Activated CD4-positive, alpha-beta T cell treated with anti-CD3 and anti-CD28 coated beads for 4 hours (primary cell): ENCODE measurements at places on chromosomes 5 and 9.

DNA sequence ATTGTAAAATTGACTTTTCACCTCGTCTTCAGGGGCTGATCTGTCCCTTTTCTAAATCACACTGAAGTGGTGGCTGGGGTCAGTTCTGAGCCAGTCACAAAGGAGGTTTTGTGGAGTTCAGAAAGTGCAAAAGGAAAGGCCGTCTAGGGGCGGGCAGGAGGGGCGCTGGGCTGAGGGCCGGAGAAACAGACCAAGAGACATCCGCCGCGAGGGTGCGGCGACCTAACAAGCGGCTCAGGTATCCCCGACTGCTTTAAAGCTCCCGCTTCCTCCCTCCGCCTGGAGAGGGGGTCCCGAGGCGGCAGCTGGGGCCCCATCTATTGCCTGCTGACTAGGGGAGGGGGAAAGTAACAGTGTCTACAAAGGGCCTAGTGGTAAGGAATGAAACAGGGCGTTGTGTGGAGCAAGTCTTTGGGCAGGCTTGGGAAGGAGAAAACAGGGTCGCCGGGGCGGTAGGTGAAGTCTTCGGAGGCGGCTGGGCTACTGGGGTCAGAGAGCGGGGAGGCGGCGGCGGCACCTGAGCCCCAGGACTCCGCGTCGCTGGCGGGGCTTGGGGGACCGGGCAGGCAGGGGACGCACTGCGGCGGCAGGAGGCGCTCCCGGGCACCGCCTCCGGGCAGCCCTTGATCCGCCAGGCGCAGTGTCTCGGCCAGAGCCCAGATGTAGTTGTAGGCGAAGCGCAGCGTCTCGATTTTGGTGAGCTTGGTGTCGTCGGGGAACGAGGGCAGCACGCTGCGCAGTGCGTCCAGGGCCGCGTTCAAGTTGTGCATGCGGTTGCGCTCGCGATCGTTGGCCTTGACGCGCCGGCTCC, 950 bp downstream of the NEUROG1 start:
- no peak for DNase-seq

DNA sequence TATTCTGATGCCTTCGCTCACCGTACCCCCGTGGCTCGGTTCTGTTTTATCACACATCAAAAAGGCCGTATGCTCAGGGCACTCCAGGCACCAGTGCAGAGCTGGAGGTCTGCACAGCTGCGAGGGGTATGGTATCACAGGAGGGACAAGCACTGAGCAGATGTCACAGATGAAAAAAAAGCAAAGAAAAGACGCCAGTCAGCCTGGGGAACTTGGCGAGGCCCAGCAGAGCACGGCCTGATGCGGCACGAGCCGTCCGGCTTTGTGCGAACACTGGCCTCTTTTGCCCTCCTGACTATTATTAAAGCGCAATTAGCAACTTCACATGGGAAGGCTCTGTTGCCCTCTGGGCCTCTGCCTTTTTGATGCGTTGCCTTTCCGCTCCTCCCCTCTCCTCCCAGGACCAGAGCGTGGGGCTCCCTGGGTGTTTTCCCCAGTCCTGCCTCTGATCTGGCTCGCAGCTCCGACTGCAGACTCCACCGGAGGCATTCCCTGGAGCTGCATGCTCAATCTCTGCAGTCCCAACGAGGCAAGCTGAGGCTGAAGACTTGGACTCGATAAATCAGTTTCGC, 44.4 kb downstream of the AK8 start:
- no peak for DNase-seq

- DNase-seq, result no peak
These were observed 151.1 kb downstream of the ARL15 start for GRCh38 chr5:54159153-54159892.

DNA sequence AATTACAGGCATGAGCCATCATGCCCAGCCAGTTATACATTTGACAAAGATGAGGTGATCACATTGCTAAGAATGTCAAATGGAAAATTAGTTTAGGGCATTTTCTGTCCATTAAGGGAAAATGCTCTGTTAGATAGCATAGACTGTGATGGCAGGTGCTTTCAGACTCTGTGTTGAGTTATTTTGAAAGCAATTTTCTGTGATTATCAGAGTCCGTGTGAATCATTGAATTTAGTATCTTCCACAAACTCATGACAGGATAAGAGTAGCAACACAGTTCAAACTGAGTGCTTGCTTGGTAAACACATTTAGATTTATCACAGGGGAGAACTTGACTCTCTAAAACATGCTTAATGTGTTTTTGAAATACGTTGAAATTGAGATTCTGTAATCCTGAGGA, 69.0 kb downstream of the GAPVD1 start:
- DNase-seq, result no peak

DNA sequence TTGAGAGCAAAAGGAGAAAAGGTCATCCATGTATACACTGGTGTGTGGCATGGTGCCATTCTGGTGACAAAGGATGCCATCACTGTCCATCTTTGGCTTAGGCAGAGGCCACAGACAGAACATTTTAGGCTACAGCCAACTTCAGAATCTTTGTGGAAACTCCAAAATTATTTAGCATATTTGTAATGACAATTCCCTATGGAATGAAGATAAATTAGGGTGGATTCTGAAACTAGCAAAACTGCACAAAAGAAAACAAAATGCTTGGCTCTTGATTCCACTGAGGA, 92.5 kb downstream of the FBXW11 start:
- DNase-seq, result no peak

- no peak for DNase-seq
These were observed 220.0 kb downstream of the GABBR2 start for GRCh38 chr9:98488571-98489312.

DNA sequence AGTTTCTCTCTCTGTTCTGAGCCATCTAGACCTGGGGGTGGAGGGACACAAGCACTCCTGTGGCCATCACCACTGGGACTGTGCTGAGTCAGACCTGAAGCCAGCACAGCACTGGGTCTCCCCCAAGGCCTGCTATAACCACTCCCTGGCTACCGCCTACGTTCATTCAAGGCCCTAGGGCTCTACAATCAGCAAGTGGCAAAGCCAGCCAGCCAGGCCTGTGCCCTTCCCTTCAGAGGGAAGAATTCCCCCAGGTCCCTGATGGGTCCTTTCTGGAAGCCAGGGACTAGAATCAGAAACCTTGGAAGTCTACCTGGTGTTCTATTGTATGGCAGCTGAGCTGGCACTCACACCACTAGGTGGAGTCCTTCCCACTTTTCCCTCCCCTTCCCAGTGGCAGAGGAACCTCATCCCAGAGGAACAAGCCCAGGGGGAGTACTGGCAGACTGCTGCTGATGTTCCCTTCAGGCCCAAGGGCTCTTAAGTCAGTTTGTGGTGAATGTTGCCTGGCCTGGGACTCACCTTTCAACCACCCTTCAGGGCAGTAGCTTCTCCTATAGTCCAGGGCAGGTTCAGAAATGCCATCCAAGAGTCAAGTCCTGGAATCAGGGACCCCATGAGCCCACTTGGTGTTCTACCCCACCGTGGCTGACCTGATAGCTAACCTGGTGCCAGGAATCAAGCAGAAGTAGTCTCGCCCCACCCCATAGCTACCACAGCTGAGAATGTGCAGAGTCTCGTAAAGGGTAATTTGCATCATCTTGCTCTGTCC, 20.0 kb downstream of the JMY start:
- DNase-seq, result no peak

- no peak for DNase-seq
These were observed 1.8 kb downstream of the TCF7 start for GRCh38 chr5:134116286-134116685.

- DNase-seq, result no peak
These were observed 11.3 kb upstream of the EXOC3 start for GRCh38 chr5:431711-432050.

- DNase-seq, result no peak
These were observed 502.4 kb downstream of the CDH10 start for GRCh38 chr5:24142341-24142740.

DNA sequence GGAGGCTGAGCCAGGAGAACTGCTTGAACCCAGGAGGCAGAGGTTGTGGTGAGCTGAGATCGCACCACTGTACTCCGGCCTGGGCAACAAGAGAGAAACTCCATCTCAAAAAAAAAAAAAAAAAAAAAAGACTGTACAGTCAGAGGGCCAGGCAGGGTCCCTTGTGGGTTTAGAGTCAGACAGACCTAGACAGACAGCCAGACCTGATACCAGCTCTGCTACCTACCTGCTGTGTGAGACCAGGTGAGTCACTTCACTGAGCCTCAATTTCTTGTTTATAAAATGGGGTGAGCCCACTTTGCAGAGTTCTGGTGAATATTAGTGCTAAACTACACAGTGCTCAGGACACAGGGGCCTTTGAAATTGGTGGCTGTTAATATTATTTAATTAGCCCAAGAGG, 19.7 kb downstream of the TRIM14 start:
- no peak for DNase-seq

GRCh38 chr5:169411786-169412430, 111.0 kb upstream of the SLIT3 start:
- no peak for DNase-seq

DNA sequence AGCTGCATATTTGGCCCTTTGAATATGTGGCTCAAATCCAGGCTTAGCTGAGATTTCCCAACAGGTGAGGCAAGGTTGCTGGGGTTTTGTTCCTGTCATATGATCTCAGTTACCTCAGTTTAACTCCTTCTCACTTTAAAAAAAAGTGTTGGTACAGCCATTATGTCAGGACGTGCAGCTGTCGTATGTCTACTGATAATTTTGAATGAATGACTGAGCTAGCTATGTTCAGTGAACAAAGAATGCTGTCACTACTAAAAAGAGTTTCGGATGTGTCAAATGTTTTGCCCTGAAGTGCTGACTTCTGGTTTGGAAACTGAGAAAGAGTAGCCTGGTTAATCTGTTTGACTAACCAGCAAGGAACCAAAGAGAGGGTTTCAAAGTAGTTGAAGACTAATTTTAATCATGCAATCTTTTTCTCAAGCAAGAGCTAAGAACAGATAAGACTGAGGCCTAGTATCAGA, 106.3 kb upstream of the NR3C1 start:
- DNase-seq, result no peak

DNA sequence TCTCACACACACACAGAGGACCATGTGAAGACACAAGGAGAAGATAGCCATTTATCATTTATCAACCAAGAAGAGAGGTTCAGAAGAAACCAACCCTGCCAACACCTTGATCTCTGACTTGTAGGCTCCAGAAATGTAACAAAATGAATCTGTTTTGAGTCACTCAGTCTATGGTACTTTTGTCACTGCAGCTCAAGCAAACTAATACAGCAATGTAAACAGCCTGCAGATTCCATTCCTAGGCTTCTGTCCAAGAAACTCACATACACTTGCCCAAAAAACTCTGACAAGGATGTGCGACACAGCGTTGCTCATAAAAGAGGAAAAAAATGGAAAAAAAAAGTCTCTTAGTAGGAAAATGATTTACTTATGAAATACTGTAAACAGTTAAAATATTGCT, 33.4 kb downstream of the TRIM36 start:
- no peak for DNase-seq

DNA sequence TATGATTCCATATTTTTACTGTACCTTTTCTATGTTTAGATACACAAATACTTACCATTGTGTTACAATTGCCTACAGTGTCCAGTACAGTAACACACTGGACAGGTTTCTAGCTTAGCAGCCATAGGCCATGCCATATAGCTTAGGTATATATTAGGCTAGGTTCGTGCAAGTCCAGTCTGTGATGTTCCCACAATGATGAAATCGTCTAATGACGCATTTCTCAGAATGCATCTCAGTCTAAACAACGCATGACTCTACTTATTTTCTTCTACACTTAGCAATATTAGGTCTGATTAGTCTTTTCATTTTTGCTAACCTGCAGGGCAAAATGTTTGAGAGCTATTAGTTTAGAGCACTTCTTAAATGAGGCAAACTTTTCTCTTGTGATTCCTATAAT, 22.7 kb downstream of the OR2S2 start:
- DNase-seq, result no peak
